Right cardiac atrium (tissue), 5 donors: ENCODE measurements at places on chromosomes 12 and 14. TPM values are rescaled to one million over a fixed set of nuclear protein-coding genes. Genes with fewer than 3 reads are reported as not detected.

Gene INHBE
- not detected for polyA plus RNA-seq

Gene LUM
- 205 TPM for polyA plus RNA-seq

Gene FZD10
- 0.14 TPM for polyA plus RNA-seq

Gene PLCZ1
- 0.34 TPM for polyA plus RNA-seq

Gene DBX2
- polyA plus RNA-seq = 0.38 TPM

Gene TAS2R31
- polyA plus RNA-seq = 0.54 TPM

Gene GYS2
- polyA plus RNA-seq = 0.16 TPM

Gene PTPRO
- 0.20 TPM for polyA plus RNA-seq

Gene ZNF891
- polyA plus RNA-seq = 0.86 TPM

Gene RDH16
- 0.29 TPM for polyA plus RNA-seq

Gene SYNJ2BP
- polyA plus RNA-seq = 17.9 TPM

Gene RPGRIP1
- polyA plus RNA-seq = 0.27 TPM

Gene RHEBL1
- 0.59 TPM for polyA plus RNA-seq

Gene RASAL1
- not detected for polyA plus RNA-seq

Gene TOMM20L
- not detected for polyA plus RNA-seq

Gene EPYC
- 0.09 TPM for polyA plus RNA-seq

Gene DACT1
- polyA plus RNA-seq = 4.8 TPM

Gene SIX6
- polyA plus RNA-seq = not detected

Gene SOS2
- 13.0 TPM for polyA plus RNA-seq

Gene DCN
- polyA plus RNA-seq = 764 TPM
